A549 treated with GW870086 at 1 μM for 4 hours (cell line): ENCODE measurements at places on chromosomes 12 and 14. TPM values are rescaled to one million over a fixed set of nuclear protein-coding genes. Genes with fewer than 3 reads are reported as not detected.

TEDC1 gene
- total RNA-seq: 33.9 to 47.0 TPM (median 44.7 TPM) in 5 replicates

COPZ1 gene
- total RNA-seq: 214 to 280 TPM (median 224 TPM) in 5 replicates

PRB2 gene
- total RNA-seq: not detected in 5 replicates

ANKS1B gene
- total RNA-seq: 0.37 to 0.67 TPM (median 0.58 TPM) in 5 replicates

OR4K15 gene
- total RNA-seq: not detected in 5 replicates

RESF1 gene
- total RNA-seq: 13.2 to 18.8 TPM (median 16.3 TPM) in 5 replicates

CLEC14A gene
- total RNA-seq: not detected in 5 replicates

CLBA1 gene
- 15.5 to 17.6 TPM (median 16.2 TPM) in 5 replicates for total RNA-seq
